Activated naive CD8-positive, alpha-beta T cell treated with anti-CD3 and anti-CD28 coated beads for 36 hours (primary cell): ENCODE measurements at places on chromosomes 6 and 20.

DNA sequence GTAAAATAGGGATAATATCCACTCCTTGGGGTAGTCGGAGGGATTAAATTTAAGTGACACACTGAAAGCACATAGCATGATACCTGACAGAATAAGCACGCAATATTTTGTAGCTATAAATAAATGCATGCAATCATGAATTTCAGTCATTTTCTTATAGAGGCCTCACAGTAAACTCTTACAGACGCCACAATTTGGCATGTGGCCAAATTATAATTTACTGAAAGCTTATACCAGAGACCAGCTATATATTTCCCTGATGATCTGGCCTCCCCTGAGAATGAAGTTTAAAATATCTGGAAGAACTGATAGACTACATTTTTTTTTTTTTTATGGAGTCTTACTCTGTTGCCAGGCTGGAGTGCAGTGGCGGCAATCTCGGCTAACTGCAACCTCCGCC lies 40.9 kb downstream of the QRSL1 start:
- DNase-seq, result no peak

- no peak for DNase-seq
Observed at GRCh38 chr20:8076306-8077136, 55.5 kb upstream of the PLCB1 start.

- DNase-seq, result no peak
Observed at GRCh38 chr6:69887714-69888345, 21.5 kb downstream of the COL19A1 start.

GRCh38 chr6:83167726-83168278 lies 25.3 kb downstream of the PGM3 start:
- DNase-seq, result no peak

GRCh38 chr20:36399969-36400545 lies 93.9 kb downstream of the DLGAP4 start:
- no peak for DNase-seq

DNA sequence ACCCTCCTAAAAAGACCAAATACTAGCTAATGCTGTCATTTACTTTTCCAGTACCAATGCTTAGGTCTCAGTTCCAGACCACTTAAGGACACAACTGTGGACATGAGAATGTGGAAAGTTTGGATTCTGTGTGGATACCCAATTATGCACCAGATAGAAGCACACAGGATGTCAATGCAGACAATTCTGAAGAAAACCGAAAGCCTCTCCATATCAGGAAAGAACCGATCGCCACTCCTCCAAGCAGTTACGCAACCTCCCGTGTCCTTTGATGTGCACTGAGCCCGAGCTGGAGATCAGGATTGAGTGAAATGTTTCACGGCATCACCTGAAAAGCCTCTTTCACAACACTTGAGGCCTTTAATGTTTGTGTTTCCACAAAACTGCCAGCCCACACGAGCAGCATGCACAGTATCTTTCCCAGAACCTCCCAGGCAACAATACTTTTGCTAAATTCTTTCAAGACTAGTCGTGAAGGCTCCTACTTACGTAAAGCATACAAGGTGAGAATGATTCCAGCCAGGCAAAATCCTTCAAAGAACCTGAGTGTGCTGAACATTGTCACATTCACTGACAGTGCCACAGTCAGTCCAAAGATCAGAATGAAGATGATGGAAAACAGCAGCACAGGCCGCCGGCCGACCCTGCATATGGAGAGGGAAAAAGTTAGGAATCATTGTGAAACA lies 47.0 kb downstream of the SLC22A23 start:
- DNase-seq, result no peak

- no peak for DNase-seq
Observed at GRCh38 chr20:48398506-48399449, 429.0 kb downstream of the PREX1 start.
